Activated CD4-positive, CD25-positive, alpha-beta regulatory T cell treated with anti-CD3 and anti-CD28 coated beads, Interleukin-2, amount 50 U/mL, for 16 hours (primary cell): ENCODE measurements at places on chromosomes 6 and 20.

GRCh38 chr6:124466949-124467348 lies 495.3 kb upstream of the RNF217 start:
- DNase-seq: no peak

- no peak for DNase-seq
These were observed 96.3 kb downstream of the LAMP5 start for GRCh38 chr20:9610665-9611064.

GRCh38 chr20:56759741-56760278 lies 130.7 kb downstream of the TFAP2C start:
- no peak for DNase-seq

GRCh38 chr6:16999491-17000436 lies 102.1 kb upstream of the STMND1 start:
- DNase-seq: no peak

GRCh38 chr6:109331081-109331480 lies 51.2 kb downstream of the CD164 start:
- no peak for DNase-seq

- DNase-seq: no peak
These were observed 810.6 kb downstream of the EPHA7 start for GRCh38 chr6:92608751-92609150.

- no peak for DNase-seq
These were observed 238.1 kb upstream of the MARCKS start for GRCh38 chr6:113619077-113619476.

DNA sequence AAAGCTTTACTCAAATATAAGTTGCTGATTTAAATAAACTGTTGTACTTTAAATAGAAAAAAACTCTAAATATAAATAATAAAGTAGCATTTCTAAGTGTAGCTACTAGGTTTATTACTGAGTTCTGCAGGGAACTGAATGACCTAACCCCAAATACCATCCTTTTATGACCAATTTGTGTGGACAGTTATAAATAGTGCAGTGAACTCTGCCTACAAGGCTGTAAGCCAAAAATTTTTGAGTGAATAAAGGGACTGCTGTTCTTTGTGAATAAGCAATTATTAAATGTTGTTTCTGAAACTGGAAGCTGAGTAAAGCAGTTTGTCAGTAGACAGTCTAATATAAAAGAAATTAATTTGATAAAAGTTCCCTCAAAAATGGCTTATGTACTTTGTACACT lies 90.8 kb upstream of the ELOVL5 start:
- DNase-seq: no peak

GRCh38 chr6:33983721-33984465 lies 162.0 kb downstream of the GRM4 start:
- no peak for DNase-seq

DNA sequence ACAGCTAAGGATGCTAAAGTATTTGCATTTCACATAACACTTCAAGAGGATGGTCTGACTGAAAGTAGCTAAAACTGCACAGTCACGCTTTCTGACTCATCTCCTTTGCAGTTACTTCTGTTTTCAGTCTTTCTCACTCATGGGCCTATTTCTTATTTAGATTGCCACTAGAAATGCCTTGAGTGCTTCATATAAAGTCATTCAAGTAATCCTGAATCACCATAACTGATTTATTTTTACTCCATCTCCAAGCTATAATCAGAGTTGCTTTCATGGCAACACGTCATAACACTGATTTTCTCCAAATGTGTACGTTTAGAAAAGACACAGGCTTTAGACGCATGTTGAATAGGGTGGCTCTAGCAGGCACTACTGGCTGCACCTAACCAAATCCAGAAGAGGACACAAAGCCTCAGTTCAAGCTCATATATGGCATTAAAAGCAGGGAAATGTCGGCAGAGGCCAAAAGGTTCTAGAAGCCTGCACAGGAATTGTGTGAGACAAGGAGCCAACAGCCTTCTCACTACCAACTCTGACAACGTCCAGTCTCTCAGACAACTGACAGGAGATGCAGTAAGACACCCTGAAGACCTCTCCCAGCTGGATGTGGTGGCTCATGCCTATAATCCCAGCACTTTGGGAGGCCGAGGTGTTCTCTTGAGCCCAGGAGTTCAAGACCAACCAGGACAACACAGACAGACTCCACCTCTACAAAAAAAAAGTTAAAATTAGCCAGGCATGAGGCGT lies 64.1 kb upstream of the BEND6 start:
- DNase-seq: no peak

GRCh38 chr20:7994809-7995208 lies 24.8 kb downstream of the TMX4 start:
- DNase-seq: no peak

DNA sequence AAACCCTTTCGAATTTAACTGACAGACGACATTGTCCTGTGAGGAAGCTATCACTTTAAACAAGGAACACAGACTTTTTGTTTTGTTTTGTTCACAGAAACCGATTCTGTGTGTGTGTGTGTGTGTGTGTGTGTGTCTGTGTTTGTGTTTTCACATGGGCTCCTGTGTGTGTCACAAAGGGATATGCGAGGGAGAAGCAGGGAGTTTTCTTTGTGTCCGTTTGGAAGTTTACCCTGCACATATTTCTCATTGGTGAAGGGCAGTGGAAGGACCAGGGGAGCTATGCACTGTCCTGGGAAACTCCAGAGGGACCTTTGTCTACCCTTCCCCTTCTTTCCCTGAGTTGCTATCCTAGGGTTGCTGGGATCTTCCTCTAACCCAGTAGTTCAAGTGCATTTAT lies 17.7 kb downstream of the POM121L2 start:
- DNase-seq: no peak

DNA sequence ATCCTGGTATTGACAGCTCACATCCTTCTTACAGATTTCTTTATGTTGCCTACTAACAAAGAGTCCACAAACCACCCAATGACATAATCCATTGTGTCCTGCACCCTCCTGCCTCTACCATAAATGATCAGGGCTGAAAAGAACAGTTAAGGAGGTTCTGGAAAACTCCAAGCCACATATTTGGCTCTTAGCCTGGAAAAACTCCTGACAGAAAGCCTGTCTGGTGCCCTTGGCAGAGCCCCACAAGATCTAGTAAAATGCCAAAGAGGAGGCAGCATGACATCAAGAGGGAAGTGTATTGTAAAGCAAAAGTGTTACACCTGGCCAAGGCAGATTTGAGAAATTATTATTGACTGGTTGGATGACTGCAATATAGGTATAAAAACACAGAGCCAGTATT lies 126.4 kb upstream of the VGLL2 start:
- DNase-seq: no peak

DNA sequence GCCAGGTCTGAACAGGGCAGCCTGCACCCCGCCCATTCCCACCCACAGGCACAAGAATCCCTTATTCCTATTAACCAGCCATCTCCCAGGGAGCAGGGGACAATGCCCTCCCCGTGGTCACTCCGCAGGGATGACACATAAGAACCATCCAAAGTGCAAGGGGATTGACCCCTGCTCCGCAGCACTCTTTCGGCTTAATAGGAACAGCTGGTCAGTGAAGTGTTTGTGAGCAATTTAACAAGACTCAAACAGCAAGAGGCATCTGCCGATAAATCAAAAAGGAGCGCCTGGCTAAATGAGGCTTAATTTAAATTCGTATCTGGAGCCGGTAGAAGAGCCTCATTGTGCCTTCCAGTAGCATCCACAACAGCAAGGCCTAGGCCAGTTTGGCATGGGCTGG lies 389.4 kb downstream of the RNGTT start:
- no peak for DNase-seq

GRCh38 chr6:46882645-46883044 lies 39.1 kb downstream of the ADGRF5 start:
- DNase-seq: no peak

GRCh38 chr6:43798688-43799444 lies 28.9 kb downstream of the VEGFA start:
- no peak for DNase-seq
